ENCODE measurements at places on chromosomes 11 and 22.

DNA sequence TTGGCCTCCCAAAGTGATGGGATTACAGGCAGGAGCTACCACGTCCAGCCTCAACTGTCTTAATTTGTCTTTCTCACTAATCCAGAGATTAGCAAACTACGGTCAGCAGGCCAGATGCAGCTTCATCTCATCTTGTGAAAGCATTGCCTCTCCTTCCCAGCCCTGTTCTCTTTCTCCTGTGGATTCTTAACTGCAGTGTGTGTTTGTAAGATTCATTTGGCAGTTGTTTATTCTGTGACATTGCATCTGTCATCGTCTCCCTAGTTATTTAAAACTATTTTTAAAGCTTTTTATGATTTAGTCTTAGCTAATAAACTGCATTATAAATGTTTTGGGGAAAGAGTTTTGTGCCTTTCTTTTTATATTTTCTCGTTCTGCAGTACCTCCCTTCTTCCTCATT is 29.2 kb downstream of the RNF169 start:
- no peak for DNase-seq

GRCh38 chr11:76543006-76543703 is 98.3 kb downstream of the EMSY start:
- no peak for DNase-seq

GRCh38 chr22:22666307-22667091 is 22.1 kb downstream of the GGTLC2 start:
- DNase-seq, result no peak

DNA sequence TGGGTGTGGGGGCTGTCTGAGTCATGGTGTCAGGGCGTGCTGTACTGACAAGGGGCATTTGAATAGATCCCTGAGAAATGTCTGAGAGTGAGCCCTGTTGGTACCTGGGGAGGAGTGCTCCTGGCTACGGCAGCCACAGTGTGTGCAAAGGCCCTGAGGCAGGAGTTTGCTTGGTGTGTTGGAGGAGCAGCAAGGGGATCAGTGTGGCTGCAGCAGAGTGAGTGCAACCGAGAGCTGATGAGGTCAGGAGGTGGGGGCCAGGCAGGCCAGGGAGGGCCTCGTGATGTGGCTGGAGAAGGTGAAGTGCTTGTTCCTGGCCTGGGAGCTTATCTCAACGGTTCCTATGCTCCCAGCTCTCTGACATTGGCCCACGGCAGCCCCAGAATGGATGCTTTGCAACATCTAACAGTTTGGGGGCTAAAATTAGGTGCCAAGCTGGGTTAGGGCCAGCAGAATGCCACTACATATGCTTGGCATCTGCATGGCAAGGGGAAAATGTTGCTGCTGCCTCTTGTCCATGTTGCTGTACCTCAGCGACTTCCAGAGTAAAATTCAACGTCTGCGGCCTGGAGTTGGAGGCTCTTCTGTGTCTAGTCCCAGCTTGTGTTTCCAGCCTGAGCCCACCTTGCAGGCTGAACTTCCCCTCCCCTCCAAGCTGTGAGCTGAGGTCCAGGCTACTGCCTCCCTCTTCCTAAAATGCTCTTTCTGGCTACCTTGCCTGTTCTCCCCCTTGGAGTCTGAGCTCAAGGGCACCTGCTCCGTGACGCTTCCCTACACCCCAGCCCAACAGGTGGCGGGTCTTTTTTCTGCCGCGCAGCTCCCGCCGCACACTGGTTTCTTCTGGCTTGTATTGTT is 48.2 kb upstream of the MYEOV start:
- no peak for DNase-seq

- no peak for DNase-seq
Observed at GRCh38 chr11:48036011-48036410, 55.7 kb downstream of the PTPRJ start.

GRCh38 chr22:40417041-40417440 is 46.6 kb downstream of the SGSM3 start:
- no peak for DNase-seq

DNA sequence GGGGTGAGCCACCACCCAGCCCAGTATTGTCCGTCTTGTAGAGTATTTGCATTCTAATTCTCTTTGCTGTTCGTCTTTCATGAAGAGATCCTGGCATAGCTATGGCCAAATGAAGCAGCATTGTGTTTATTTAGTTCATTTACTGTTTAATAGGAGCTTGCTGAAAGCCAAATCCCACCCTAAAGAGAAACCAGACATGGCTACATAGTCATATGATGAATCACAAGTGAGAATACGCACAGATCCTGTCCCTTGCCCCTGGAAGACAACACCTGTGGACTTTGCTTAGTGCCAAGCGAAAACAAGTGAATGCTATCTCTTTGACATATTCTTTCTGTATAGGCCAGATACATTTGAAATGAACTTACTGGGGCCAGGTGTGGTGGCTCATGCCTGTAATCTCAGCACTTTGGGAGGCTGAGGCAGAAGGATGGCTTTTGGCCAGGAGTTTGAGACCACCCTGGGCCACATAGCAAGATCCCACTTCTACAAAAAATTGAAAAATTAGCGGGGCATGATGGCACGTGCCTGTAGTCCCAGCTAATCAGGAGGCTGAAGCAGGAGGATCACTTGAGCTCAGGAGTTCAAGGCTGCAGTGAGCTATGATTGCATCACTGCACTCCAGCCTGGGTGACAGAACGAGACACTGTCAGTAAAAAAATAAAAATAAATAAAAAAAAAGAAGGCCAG is 5.1 kb upstream of the ARFGAP3 start:
- DNase-seq, result no peak

GRCh38 chr11:102967497-102967896 is 12.0 kb upstream of the MMP13 start:
- DNase-seq, result no peak

- DNase-seq, result no peak
Observed at GRCh38 chr22:21032868-21033688, 717 bp upstream of the SLC7A4 start.

GRCh38 chr11:704781-705645 is 1.0 kb upstream of the EPS8L2 start:
- no peak for DNase-seq

- no peak for DNase-seq
Observed at GRCh38 chr11:92329646-92330045, 105.0 kb downstream of the FAT3 start.

DNA sequence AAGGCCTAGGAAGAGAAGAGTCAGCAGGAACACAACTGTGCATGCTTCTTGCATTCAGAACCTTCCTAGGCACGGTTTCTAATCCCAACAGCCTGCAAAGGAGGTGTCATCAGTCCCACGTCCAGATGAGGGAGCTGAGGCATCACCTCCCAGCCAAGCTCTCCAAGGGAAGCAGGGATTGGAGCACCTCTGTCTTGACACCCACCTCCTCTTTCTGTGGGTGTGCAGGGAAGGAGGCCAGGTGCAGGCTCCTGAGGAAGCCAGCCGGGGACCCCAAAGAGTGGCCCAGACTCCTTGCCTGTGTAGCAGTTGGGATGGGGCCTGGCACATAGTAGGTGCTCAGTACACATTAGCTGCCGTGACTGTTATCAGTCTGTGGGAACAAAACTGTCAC is 2.0 kb downstream of the PNPLA5 start:
- no peak for DNase-seq

GRCh38 chr22:47337161-47337621 is 574.7 kb downstream of the TBC1D22A start:
- DNase-seq, result peak; percentile 90

DNA sequence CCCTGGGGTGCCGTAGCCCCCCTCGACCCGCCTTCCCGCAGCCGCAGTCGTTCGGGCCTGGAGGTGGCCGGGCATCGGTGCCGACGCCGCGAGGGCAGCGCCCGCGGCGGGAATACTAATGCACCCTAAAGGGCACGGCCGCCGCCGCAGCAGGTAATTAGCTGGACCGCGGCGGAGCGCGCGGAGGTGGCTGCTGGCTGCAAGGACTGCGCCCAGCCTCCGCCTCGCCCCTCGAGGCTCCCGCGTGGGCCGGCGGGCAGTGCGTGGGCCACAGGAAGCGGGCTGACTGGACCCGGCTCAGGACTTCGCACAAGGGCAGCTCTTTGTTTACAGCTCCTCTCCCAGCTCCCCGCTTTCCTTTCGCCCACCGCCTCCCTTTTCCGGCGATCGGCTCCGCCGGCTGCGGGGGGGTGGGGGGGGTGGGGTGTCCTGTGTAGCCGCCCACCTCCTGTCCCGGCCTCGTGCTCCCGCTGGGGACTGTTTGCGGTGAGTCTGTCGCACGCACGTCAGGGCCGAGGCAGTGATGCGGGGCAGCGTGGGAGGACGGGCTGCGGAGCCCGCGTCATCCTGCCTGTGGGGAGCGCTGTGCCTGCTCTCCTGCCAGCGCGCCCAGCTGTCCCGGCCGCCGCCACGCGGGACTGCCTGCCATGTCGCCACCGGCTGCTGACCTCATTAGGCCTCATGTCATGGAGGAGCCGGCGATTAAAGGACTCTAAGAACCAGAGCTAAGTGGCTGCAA is 53.2 kb downstream of the GRIK4 start:
- no peak for DNase-seq

- no peak for DNase-seq
Observed at GRCh38 chr11:22878039-22878438, 17.8 kb upstream of the CCDC179 start.

GRCh38 chr11:70067591-70068341 is 10.4 kb upstream of the ANO1 start:
- DNase-seq, result no peak

GRCh38 chr11:128555606-128556005 is 31.8 kb downstream of the ETS1 start:
- DNase-seq, result no peak

Data from SHP77 (cell line).